Myocyte (in vitro differentiated cells): ENCODE measurements at places on chromosomes 1 and 21.

GRCh38 chr1:108785264-108785663, 38.8 kb downstream of the STXBP3 start:
- DNase-seq: no peak

DNA sequence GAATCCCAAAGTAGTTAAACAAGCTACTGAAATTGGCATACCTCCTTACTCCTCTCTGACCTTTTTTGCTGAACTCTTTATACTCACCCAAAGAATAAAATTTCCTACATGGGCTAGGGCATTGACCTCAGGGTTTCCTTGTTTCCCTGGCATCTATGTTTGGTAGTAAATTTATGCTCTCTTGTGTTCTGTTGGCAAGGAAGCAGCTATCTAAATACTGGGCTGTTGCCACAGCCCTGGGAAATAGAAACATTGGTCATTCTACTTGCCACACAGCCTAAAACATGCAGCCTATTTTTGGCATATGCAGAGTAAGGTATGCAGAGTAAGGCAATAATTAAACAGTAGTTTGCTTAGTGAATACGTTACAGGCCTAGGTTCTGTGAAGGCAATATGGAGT, 351.4 kb downstream of the HLX start:
- DNase-seq: peak; percentile 80

GRCh38 chr1:203769505-203770343, 4.7 kb downstream of the LAX1 start:
- peak; percentile 59 for DNase-seq

DNA sequence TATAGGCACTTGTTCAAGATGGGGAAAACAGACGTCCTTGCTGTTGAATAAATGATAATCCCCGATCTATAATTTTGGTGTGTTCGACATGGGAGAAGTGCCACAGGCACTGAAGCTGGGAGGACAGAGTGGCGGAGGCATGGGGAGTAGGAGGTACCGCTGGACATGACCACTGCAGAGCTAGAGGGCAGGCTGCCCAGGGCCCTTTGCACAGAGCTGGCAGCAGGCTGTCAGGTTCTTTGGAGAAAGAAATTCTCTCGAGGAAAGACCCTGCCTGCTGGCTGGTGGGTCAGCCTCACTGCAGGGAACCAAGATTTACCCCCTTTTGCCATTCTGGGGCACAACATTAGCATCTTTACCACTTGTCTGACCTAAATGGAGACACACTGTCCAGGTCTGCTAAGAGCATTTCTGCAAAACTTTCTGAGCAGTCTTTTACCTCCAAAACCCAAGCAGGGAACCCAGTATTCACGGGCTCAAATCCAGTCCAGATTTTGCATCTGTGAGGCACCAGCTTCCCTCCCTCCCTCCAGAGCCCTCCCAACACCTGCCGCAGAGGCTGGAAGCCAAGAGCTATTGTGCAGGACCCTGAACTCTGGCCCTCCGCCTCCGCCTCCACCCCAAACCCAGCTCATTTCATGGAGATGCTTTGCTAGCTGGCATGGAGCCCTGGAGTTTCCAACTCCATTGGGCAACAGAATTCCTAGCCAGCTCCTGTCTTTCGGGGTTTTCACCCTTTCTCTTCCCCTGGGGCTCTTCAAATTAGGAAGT, 142.3 kb downstream of the PLXNA2 start:
- peak; percentile 83 for DNase-seq

DNA sequence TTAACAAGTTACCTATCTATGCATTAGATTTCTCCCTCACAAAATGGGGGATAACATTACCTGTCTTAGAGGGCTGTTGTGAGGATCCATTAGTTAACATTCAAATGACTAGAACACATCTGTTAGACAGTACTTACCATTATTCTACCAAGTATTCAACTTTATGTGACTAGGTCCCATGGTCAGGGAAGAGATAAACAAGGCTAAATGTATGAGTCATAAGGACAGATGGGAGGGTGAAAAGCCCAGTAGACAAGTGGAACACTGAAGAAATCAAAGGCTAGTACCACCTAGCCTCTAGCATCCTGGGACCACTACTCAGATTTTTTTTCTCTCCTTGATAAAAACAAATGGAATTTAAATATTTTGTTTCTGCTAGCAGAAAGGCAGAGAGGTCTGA, 9.0 kb upstream of the VHLL start:
- DNase-seq: no peak

- no peak for DNase-seq
These were observed 248.9 kb upstream of the ADGRL4 start for GRCh38 chr1:79255421-79255820.

GRCh38 chr1:89939693-89940438, 55.0 kb upstream of the ZNF326 start:
- no peak for DNase-seq

DNA sequence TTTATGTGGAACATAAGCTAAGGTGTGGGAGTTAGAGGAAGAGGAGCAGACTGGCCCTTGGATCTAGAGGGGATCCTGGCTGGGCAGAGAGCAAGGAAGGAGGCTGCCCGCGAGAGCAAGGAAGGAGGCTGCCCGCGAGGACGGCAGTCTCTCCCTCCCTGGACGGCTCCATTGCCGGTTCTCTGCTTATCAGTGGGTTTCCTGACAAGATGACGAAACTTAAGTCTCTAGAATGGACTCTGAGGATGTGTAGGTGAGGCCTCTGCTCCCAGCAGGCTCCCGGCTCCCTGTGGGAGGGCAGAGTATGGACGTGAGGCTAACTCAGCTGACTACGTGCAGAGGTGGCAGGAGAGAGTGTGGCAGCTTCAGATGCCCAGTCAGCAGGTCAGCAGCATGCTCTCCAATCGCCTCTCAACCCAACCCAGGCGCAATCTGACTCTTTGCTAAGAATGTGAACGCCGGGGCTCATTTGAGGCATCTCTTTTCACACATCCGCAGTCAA, 6.1 kb downstream of the MYBPHL start:
- no peak for DNase-seq

DNA sequence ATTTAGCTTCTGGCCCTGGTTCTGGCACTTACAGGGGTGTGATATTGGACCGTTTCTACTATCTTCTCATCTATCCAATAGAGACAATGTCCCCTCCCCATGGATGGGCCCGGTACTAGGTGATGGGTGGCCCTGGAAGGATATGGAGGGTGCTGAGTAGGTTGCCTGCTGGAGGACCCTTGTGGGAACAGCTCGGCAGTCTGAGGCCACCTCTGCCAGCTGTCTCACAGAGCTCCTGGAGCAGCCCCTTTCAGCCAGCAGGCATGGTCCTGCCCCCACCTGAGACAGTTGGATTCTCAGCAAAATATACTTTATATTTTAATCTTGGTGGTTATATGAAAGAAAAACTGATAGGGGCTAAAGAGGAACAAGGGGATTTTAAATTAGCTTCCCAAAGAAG, 101.0 kb upstream of the LMO4 start:
- no peak for DNase-seq

DNA sequence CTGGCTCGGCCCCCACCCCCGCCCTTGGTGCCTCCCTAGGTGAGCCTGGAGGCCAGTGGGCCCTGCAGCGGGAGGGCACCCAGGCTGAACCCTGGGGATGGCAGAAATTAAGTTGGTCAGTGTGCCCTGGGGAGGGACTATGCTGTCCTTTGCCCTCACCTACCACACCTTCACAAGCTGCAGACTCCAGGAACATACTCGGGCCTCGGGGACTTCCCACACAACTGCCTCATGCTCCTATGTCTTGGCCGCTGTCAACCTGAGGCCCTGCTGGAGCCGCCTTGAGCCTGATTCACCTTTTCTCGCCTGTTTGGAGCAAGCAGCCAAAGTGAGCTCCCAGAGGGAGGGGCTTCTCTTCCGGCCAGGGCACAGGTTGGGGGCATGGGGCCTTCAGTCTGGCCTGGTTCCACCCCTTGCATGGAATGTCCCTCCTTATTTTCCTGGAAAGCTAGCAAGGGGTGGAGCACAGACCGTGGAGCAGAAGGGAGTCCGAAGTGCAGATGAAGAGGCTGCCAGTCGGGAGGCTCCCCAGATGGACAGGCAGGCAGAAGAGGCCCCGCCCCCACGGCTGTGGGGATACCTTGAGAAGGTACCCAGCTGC, 24.7 kb downstream of the KNCN start:
- DNase-seq: no peak

- DNase-seq: no peak
These were observed 2.0 kb downstream of the RNF207 start for GRCh38 chr1:6207921-6208320.

- DNase-seq: no peak
These were observed 15.9 kb upstream of the SKI start for GRCh38 chr1:2212274-2212531.

- peak; percentile 75 for DNase-seq
These were observed 7.6 kb upstream of the ERG start for GRCh38 chr21:38505654-38506523.

- no peak for DNase-seq
These were observed 24.4 kb downstream of the TMCO4 start for GRCh38 chr1:19775317-19775716.

DNA sequence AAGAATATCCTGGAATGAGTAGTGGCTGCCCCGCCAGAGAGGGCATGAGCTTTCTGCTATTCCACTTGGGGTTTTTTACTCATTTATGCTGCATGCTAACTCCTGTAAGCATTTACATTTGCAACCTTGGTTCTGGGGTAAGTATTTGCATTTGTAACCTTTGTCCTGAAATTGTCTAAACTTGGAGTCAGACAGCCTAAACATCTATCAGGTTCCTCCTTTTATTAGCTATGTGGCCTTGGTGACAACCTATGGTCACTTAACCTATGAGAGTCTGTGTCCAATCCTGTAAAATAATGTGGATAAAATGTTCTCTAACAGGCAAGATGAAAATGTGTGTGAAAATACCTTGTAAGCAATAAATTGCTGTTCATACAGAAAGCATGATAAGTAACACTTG, 8.9 kb upstream of the ZMYM4 start:
- DNase-seq: no peak

DNA sequence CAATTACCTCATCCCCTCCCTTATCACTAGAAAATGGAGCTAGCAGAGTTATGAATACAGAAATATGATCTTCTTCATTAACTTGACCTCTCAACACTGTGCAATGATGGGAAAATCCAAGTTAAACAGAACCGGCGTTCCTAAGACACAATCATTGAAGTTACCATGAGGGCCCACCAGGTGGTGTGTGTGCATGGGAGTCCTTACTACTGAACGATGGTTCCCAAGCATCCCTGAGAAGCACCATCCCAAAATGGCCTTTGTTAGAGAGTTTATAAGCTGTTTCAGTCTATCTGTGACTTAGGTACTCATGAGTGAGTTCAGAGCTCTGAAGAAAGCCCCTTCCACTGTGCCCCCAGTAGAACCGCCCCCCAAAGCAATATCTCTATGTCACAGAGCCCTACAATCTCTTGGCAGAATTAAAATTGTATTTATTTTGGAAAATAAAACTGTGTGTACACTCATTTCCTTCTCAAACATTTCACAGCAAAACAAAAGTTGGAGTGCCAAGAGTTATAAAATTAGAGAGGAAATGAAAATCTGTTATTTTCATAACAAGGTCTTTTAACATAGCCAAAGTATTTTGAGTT, 56.8 kb downstream of the PLD5 start:
- peak; percentile 70 for DNase-seq

DNA sequence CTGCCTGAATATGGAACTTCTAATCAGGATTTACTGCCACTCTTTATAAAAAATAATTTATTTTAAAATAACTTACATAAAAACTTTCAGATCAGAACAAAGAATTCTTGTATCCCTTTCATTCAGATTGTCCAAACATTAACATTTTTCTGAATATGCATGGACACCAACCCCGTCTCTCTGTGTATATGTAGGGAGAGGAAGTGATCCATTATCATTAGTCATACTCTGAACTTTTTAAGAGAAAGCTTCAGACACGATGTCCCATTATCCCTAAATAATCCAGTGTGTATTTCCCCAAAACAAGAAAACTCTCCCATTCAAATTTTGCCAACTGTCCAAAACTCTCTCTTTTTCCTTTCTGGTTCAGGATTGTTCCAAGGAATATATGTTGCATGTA, 122.3 kb upstream of the CXADR start:
- DNase-seq: no peak

DNA sequence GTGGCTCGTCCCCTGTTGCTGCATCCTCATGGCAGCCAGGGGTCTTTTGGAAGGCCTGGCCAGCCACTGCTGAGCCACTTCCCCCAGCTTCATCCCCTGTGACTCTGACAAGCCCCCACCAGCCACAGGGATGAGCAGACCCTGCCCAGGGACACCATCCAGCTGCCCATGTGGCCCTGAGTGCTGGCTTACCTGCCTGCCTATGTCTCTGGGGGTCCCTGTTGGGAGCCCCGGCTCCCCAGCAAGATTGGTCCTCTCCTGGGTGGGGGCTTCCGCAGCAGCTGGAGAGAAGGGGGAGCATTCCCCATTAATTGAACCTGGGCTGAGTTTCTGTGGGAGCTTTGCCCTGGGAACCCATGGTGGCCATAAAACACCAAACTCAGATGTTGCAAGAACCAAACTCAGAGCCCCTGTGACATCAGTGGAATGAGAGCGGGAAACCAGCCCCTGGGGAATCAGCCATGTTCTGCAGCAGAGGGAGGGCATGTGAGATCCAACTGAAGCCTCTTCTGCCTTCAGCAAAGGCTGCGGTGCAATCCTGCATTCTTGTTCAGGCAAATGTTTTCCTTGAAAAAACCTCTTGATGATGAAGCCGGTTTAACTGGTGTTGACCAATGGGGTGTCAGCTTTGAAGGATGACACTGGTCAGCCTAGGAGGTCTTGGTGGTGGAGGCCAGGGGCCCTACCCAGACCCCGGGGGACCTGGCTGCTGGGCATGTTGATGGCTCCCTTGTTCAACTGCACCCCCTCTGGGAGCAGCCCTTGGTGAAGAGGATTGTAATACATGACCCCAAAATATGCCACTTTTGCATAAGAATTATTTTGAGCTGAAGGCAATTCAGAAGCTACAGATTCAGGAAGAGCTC, 28.3 kb upstream of the COL18A1 start:
- DNase-seq: no peak

DNA sequence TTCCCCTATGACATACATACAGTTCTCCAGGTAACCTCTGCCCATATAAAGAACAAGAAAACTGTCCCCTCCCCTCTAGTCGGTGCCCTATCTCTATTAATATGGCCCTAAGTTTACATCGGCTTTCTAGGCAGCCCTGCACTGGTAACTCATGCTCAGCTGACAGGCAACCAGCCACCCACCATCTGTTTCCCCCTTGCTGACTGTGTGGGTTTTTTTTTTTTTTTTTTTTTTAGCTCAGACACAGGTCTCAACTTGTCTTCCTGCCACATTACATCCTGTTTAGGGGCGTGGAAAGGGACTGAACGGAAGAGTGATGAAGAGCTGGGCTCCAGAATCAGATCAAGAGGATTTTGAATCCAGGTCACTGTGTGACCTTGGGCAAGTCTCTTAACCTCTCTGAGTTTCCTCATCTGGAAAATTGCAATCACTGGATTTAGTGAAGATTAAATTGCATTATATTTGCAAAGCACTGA, 14.0 kb downstream of the LAPTM5 start:
- no peak for DNase-seq

DNA sequence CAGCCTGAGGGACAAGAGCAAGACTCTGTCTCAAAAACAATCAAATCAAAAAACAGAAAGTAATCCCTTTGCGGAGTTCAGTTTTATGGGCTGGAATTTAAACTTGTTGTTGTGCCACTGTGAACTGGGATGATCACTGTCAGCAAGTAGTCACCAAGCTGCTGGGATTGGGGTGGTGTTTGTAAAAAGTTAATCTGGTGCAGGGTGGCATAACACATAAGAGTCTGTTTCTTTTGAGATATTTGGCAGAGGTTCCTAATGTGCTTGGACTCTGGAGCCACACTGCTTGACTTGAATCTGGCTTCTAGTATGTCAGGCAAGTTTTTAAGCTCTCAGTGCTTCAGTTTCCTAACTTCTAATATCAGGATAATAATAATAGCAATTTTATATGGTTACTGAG, 6.6 kb downstream of the CLIC4 start:
- no peak for DNase-seq

GRCh38 chr1:222790115-222790514, 24.7 kb upstream of the DISP1 start:
- DNase-seq: no peak
